CD4-positive, alpha-beta T cell treated with Interleukin-6 at 100 ng/mL for 8 hours (primary cell): ENCODE measurements at places on chromosomes 4 and X.

DNA sequence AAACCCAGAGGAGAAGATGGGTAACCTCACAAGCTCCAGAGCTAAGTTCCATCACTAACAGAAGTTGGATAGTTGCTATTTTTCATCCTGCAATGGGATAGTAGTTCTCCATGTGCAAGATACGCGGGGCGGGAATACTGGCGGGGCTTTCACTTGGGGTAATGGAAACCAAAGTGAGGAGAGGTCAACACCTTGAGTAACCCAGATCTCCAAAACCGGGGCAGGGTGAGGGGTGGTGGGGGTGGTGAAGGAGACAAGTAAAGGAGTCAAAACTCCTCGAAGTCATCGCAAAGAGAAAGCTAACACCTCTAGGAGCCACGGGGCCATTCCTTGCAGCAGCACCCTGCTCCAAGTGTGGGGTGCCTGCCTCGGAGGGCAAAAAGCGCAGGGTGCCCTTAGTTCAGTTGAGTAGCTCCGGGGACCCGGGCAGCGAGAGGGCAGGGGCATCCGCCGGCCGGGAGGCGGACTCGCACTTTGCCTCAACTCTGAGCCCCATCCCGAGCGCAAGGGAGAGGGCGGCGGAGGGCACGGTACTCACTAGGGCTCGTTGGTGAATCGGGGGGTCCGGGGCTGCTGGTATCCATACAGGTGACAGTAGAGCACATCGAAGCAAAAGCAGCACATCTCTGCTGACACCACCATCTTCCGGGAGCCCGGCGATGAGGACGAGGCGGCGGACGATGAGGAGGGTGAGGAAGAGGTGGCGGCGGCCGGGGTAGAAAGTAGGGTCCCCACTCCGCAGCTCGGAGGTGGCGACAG lies 645 bp downstream of the AMMECR1 start:
- DNase-seq: peak; percentile 10

DNA sequence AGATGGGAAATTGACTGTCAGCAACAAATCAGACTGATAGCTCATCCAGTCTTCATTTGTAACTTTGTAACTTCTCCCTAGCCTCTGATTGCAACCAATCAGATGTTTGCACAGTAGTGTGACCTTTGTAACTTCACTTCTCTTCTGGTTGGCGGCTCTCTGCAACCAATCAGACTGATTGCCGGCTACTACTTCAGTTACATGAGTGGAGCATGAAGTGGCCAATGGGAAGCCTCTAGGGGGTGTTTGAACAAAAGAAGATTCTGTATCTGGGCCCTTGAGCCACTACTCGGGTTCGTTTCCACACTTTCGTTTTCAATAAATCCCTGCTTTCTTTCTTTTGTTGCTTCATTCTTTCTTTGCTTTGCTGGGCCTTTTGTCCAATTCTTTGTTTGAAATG lies 1285.8 kb downstream of the TECRL start:
- DNase-seq: no peak

DNA sequence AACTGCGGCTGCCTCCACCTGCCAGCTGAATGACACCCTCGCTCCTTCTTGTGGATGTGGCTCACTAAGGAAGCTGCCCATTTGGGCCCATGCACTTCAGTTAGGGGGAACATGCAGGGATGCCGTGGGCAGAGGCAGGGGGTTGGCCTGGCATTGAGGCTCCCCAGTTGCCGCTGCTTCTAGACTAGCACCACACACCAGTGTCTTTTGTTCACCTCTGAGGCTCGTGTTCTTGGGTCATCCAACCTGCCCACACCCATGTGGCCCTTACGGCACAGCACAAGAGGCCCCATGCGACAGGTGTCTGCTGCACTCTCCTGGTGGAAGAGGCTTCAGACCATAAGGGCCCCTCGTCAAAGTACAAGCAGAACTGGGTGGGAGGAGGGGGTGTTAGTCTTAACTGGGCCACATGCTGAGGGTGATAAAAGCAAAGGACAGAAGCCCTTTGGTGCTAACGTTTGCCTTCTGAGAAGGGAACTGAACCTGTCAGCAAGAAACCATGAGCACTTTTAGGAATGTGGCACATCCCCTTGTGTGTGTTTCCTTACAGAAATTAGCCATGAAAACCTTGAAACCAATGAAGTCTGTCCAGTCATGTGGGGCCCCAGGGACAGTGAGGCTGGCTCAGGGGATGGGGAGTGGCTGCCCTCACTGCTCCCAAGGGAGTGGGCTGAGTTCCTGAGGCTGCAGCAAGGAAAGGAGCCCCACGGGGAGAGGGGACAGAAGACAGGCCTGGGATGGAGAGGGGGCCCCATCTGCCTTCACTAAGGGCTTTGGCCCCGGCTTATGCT lies 39.2 kb downstream of the MAP7D3 start:
- no peak for DNase-seq

GRCh38 chr4:61239250-61239649 lies 39.1 kb downstream of the ADGRL3 start:
- DNase-seq: no peak
